ENCODE measurements at places on chromosomes 5 and 9.

DNA sequence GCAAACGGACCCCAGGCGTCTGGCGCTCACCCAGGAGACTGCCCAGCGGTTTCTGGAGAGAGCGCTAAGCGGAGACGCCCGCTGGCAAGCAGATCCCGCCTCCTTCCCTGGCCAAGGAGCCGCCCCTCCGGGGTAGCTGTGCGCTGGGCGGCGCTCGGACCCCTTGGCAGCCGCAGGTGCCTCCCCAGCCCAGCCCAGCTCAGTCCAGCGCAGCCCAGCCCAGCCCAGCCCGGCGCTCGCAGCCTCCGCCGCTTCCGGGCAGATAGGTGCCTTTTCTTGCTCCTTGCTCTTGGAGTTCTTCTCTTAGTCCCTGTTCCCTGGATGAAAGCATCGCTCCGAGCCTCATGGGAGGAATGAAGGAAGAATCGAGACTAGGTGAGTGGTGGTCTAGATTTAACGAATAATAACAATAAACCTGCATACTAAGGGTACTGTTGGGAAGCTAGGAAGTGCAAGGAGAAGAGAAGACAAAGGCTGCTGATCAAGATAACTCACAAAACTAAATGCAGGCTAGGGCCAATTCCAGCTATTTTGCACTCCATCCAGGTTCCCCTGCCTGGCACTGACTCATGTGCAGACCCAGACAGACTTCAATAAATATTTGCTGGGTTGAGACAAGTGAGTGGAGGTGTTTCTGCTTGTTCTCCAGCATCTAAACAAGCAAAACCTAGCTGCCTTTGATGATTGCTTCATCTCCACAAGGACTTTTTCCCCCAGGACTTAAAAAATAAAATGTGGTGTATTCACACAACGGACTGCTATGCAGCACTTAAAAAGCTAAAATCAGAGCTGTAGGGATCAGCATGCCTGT lies at the start of gene STK32A:
STK32A (plus strand) TSS at position 202 of the 811 bp plus-strand sequence. CDS start 4,609 bp downstream, outside the sequence.
- no peak for DNase-seq

DNA sequence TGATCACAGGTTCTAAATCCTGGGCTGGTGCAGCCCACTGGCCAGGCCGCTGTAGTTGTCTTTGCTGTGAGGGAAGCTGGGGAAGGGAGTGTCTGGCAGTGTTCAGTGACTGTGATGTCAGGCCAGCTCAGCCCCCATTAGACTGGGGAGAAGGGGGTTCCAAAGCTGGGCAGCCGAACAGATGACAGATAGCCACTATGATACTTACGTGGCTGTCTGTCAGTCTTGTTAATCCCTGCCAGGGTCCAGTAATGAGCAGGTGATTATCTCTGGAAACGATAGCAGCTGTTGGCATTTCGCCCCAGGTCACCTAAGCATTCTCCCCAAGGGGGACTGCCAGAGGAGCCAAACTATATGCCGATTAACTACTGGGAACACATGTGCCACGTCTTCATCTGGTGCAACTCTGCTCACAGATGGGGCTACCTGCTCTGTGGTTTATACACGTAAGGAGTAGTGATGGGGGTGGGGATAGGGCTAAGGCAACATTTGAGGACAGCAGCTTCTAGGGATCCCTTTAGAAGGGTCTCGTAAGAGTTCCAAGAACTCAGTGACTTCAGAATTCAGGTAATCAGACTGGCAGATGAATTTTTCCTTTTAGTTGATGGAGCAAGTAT lies 396.3 kb downstream of the KDM4C start:
- no peak for DNase-seq

DNA sequence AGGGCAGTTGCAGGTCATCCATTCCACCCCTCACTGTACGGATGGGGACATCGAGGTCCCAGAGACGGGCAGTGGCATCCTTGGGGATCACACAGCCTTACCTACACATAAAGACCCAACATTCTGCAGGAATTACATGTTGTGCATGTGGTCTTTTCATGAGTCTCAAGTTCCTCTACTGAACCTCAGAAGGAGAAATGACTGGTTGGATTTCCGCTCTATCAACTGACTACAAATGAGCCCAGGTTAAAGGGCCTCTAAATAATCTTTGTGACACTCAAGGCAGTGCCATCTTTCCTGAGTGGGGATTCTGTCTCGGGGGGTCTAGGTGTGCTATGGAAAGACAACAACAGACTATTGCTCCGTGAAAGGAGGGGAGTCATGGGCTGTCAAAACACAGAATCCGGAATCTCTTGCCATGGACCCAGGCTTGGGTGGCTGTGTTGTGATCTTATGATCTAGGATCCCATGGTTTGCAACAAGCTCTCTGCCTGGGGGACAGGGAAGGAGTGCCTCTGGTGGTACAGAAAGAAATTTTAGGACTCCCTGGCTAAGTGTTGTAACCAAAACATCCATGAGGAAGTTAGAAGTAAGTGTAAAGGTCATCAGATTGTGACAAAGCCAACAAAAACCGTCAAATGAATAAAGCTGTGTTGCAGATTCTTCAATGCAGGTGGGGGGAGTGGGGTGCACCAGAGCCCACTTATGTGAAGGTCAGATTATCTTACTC lies 1.9 kb upstream of the SLC31A2 start:
- DNase-seq: no peak

DNA sequence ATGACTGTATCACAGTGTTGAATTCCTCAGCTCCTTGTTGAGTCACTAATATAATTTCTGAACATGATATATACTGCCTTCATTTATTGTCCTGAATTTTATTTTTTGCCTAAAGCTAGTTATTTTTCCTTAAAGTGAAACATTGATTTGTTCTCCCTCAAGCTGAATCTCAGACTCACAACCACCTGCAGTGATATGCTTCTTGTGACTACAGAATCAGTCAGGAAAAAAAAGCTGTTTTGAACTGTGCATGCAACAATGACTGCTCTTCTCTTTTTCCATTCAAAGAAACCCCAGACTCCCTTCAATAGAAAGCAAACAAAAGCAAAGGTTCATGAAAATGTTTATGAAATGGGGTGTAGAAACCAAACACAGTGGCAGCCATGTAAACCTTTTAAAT lies 470.2 kb upstream of the CHD1 start:
- DNase-seq: no peak

- no peak for DNase-seq
Measured at GRCh38 chr5:132302413-132302812, 8.2 kb downstream of the SLC22A4 start.

DNA sequence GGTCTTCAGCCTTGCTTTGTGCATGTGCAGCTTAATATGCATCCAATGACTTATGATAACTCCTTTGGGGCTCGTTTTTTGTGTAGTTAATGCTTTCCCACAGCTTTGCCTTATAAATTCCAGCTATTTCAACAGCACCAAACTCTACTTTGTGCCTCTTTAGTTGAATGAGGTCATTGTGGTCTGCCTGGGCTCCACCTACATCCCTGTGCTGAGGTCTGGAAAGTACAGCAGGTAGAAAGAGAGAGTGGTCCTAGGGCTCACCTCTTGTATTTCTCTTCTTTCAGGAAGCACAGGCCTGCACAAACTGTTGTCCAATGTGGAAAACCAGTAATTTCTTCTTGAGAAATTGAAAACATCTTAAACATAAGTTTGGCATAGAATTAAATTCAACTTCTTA lies 167.2 kb downstream of the XRCC4 start:
- DNase-seq: no peak

- no peak for DNase-seq
Measured at GRCh38 chr9:68923480-68923879, 90.4 kb downstream of the PRKACG start.

DNA sequence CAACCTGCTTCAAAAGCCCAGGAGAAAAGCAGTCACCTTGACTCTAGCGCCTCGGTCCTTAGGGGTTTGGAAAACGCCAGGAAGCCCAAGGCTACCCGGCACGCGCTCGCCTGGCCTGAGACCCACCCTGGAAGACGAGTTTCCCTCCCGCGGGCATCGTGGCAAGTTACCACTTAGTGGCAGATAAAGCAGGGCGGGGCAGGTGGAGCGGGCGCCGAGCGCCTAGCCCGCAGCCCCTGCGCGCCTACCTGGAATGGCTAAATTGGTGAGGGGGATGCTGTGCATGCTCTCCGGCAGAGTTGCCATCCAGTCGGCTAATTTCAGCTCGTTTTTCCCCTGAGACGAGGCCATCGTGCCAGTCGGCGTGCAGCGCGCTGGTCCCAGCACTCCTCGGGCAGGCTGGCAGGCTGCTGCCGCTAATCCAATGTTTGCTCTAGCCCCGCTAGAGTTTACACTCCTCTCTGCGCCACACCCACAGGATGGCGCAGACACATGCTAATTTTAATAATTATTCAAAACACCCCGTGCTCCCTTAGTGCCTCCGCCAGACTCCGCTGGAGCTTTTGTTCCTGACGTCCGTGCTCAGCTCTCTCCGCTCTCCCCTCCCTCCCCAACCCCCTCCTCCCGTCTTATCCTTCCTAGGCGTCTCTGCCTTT lies at the start of gene PLCXD3:
PLCXD3 (minus strand) TSS at position 426 of the 656 bp plus-strand sequence; CDS start at position 351, 75 bp downstream.
- no peak for DNase-seq

GRCh38 chr5:152144556-152144955 lies 219.9 kb upstream of the GLRA1 start:
- DNase-seq: no peak

GRCh38 chr5:62083661-62084060 lies 222.3 kb upstream of the KIF2A start:
- no peak for DNase-seq

GRCh38 chr5:151742870-151743294 lies 15.5 kb downstream of the ATOX1 start:
- DNase-seq: no peak

DNA sequence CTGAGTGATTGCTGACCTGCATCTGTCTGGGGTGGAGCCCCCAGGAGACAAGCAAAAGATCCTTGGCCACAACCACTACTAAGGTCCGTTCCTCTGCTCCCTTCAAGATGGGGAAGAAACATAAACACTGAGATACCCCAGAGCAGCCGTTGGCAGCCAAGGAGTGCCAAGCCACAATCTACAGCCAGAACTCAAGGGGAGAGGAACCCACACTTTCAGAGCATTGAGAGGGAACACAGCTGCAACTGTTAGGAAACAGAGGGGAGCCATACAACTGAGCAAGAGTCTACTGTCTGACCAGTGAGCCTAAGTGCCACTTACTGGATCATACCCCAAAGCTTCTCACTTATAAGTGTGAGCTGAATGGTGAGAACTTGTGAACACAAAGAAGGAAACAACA lies 44.6 kb upstream of the ADRB2 start:
- DNase-seq: no peak

GRCh38 chr5:8710426-8710930 lies 835.4 kb downstream of the SEMA5A start:
- no peak for DNase-seq

DNA sequence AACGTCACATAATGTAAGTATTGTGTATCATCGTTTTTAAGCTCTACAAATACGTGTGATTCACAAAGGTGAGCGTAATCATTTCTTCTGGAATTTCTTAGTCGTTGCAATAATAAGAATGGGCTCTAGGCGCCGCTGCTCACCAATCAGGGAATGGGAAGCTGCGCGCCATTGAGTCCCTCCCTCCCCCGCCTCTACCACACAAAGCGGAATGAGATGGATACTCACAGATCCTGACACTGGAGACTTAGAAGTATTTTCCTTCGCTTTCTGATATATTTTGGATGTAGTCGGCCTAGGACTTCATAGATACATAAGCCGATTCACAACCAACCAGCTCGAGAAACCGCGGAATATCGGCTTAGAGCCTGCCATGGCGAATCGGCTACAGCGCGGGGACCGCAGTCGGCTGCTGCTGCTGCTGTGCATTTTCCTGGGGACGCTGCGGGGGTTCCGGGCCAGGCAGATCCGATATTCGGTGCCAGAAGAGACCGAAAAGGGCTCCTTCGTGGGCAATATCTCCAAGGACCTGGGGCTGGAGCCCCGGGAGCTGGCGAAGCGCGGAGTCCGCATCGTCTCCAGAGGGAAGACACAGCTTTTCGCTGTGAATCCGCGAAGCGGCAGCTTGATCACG lies at the start of gene PCDHGA11:
PCDHGA11 (plus strand) TSS at position 197 of the 634 bp plus-strand sequence; CDS start at position 374, 177 bp downstream.
- no peak for DNase-seq

GRCh38 chr9:88005240-88005639 lies 30.9 kb upstream of the CDK20 start:
- DNase-seq: no peak

DNA sequence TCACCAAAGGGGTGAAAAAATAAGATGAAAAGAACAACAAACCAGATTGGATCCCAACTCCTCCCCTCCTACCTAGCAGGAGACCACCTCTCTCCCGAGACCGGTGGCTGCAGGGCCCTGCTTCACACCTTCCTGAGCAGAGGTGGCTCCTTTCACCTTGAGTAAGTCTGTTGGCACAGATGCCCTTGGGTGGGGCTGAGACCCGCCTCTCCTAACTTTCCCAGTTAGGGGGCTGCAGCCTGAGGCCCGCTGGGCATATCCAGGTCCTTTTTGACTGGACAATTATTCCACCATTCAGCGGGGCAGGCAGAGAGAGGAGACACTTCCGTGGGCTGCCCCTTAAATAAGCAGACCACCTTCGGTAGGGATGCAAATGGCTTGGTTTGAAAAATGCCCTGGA lies 1.3 kb downstream of the SLC25A48 start:
- no peak for DNase-seq

GRCh38 chr5:108251350-108251749 lies 130.5 kb downstream of the FBXL17 start:
- no peak for DNase-seq

DNA sequence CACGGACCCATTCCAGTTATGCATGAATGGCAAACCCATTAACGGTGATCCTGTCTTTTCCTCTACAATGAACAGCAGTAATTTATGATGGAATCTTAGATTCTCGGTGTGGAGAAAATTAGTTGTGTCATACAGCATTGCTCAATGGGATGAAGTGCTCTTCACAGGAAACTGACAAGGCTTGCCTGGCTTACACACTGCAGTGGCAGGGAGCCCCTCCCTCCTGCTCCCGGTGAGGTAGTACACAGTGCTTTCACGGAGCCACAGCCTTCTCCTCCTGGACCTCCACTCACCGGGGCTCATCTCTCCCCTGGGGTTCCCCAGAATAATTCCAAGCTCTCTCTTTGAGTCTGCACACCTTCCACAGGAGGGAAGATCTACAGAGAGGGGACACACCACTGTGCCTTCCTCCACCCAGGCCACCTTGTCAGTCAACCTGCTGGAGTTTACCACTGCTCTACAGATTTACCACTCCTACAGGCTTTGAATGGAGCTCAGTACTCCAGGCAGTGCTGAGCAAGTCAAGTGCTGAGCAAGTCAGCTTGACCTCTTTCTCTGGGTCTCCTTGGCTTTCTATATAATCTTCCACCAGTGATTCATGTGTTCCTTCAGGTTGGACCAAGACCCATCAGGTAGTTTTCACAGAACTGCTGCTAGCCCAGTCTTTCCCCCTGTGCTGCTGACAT lies 59.1 kb upstream of the TBC1D2 start:
- no peak for DNase-seq

DNA sequence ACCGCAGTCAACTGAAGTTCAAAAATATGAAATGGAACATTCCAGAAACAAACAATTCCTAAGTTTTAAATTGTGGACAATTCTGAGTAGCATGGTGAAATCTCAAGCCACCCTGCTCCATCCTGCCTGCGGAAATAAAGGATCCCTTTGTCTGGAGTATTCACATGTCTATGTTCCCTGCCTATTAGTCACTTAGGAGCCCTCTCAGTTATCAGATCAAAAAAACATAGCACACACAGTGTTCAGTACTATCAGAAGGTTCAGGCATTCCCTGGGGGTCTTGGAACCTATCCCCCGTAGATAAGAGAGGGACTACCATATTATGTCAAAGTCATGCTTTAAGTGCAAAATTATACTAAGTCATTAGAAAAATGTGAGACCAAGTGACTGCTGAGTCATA lies 300.8 kb downstream of the SEMA5A start:
- DNase-seq: no peak

Measured in stimulated activated CD8-positive, alpha-beta memory T cell treated with anti-CD3 and anti-CD28 coated beads, Interleukin-4, amount 100 ng/mL, for 24 hours (primary cell).